Stimulated activated CD8-positive, alpha-beta memory T cell treated with anti-CD3 and anti-CD28 coated beads, Interleukin-4, amount 100 ng/mL, for 1 hour (primary cell): ENCODE measurements at places on chromosomes 11 and 22.
A peak's percentile ranks its signal among the peaks of the same experiment; 100 is the strongest.

- DNase-seq = no peak
Measured at GRCh38 chr11:83871054-83871453, 584.9 kb upstream of the CCDC90B start.

DNA sequence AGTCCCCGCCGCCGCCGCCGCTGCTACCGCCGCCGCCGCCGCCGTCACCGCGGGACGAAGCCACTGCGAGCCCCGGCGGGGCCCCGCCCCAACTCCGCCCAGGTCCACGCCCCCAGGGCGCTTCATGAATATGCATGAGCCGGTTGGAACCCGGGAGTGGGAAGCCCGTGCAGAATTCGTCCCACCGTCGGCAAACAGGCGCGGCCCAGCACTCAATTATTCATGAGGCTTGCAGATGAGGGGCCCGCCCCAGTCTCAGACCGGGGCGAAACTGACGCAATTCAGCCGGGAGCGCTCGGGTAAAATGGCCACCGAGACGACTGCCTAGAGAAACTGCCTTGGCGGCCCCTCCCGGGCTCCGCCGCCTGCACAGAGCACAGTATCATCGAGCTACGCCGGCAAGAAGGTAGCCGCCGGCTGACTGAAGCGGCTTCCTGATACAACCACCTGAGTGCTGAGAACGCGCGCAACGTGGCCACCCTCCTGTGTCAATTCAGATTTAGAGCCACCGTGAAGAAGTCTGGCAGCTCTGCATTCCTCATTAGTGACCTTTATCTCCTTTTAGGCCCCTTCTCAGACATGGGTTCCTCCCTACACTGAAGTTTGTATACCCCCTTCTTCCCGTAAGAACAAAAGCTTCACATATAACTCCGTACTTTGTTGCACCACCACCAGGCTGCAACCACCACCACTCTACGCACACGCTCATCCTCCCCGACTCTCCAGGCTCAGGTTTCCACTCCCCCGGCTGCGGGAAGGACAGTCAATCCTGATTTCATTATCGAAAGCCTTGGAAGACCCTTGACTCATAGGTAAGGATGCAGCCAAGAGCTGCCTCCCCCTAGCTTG is at the start of gene TNKS1BP1:
TSS of gene TNKS1BP1 (minus strand) at position 67 of the 849 bp plus-strand sequence. CDS start 3,067 bp downstream, outside the sequence.
- DNase-seq = peak; percentile 77

DNA sequence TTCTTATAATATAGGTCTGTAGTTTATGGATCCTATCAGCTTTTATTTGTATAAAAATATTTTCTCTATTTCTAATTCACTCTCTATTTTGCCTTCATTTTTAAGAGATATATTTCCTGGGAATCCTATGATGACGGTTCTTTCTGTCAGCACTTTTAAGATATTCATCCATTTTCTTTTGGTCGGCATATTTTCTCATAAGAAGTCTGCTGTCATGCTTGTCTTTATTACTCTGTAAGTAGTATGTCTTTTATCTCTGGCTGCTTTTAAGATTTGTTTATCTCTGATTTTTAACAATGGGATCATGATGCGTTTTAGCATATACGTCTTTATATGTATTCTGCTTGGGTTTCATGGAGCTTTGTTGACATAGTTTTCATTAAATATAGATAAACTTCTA is 175.5 kb downstream of the SNX19 start:
- DNase-seq = no peak

DNA sequence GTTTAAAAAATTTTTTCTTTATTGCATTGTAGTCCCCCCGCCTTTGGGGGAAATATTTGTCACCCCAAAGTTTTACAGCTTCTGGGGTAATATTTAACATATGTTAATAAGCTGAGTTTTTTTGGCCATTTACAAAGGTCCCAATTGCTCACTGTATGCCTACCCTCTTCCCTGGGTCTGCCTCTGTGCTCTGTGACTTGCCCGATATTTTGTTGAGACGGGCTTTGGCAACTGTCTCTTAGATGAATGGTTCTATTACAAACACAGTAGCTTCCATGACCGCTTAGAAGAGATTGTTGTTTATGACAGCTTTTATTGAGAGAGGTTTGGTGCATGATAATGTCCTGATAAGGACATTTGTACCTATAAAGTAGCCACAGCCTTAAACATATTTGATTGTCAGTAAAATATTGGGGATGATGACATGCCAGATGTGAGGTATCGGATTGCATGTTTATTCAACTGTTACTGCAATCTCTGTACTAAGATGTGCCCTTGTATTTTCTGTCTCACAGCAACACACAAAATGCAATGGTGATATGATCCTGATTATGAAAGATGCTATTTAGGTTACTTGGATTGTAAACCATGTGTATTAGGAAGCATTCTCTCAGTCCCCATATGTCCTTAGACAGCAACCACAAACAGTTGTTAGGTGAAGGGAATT is 103.1 kb downstream of the TEAD1 start:
- DNase-seq = no peak

DNA sequence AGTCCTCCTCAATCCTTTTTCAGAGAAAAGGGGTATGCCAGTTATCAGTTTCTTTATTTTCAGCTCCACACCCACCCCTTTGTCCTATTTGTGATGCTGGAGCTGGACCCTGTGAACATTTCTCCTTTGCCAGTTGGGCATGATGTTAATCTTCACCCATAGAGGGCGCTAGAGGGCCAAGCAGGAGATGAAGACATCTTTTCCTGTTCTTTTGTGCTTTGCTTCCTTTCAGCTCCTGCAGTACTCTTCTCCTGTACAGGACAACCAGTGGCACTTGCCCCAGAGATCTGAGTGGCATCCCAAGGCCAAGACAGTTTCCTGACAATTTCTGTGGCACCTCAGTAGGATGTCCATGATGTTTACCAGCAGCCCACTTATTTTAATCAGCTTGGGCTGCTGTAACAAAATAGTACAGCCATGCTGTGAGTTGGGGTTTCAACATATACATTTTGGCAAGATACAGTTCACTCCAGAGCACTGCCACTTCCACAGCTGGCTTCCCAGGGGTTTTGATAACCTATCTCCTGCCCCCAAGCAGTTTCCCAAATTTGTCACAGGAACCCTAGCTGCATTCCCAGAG is 4.6 kb downstream of the SAA2 start:
- peak; percentile 15 for DNase-seq

DNA sequence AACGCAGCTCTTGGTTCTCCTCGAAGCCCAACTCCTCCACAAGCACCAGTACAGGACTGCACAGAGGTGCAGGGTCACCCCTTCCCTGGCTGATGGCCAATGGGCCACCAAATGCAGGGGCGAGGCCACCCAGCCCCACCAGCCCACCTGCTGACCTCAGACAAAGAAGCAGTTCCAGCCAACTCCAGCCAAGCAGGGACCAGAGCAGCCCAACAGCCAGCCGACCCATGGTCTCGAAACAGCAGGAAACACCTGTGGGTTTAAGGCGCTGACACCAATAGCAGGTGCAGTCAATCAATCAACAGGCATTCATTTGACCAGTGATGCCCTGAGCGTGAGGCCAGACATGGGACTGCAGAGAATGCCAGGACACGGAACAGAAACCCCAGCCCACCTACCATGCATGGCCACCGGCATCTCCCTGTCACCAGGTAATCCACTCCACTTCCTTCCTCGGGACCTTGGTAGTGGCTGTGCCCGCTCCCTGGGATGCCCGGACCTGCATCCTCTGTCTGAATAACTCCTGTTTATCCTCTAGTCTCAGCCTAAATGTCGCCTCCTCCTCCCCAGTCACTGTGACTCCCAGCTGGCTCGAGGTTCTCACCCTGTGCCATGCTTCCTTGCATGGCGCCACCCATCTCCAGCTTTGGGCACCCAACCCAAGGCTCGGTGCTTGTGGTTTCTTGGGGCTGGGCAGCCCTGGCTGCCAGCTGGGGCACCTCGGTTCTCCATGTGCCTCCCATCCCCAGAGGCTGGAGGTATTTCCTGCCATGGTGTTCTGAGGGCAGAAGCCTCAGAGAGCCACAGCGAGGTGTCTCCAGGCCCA is 1475.4 kb downstream of the BRD1 start:
- DNase-seq = no peak

- DNase-seq = no peak
Measured at GRCh38 chr11:42773729-42774128, 538.1 kb upstream of the API5 start.

GRCh38 chr11:14529951-14530350 is 9.8 kb upstream of the PSMA1 start:
- DNase-seq = no peak

- no peak for DNase-seq
Measured at GRCh38 chr11:66919923-66920322, 38.3 kb downstream of the PC start.

- DNase-seq = no peak
Measured at GRCh38 chr11:86790867-86791849, 9.2 kb upstream of the PRSS23 start.

GRCh38 chr22:37051391-37052385 is at the start of gene KCTD17:
Gene KCTD17, plus strand, starts transcription at chr22:37051742. Its CDS starts 19 bp downstream, at chr22:37051761.
- peak; percentile 36 for DNase-seq

- no peak for DNase-seq
Measured at GRCh38 chr11:108854346-108854745, 189.5 kb downstream of the DDX10 start.

DNA sequence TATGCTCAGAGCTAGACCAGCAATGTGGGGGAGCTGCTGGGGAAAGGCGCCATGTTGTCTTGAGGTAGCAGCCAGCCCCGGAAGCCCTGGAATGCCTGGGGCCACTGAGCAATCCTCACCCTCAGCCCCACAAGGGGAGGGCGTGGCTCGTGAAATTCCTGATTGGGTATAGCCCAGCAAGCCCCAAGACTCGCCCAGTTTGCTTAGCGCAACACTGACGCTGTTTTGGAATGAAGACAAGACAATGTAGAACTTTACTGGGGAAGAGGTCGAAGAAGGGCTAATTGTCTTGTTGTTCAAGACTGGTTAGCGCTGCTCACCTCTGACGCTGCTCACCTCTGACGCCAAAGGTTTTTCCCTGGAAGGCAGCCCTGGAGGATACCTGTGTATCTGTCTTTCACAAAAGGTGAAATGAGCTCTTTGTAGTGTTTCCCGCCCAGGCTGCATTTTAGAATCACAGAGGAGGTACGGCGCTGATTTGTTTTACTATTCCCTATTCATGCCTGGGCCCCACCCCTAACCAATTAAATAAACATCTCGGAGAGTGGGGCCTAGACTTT is 47.6 kb downstream of the ST3GAL4 start:
- no peak for DNase-seq

GRCh38 chr11:73452726-73453125 is 76.5 kb downstream of the RELT start:
- no peak for DNase-seq

DNA sequence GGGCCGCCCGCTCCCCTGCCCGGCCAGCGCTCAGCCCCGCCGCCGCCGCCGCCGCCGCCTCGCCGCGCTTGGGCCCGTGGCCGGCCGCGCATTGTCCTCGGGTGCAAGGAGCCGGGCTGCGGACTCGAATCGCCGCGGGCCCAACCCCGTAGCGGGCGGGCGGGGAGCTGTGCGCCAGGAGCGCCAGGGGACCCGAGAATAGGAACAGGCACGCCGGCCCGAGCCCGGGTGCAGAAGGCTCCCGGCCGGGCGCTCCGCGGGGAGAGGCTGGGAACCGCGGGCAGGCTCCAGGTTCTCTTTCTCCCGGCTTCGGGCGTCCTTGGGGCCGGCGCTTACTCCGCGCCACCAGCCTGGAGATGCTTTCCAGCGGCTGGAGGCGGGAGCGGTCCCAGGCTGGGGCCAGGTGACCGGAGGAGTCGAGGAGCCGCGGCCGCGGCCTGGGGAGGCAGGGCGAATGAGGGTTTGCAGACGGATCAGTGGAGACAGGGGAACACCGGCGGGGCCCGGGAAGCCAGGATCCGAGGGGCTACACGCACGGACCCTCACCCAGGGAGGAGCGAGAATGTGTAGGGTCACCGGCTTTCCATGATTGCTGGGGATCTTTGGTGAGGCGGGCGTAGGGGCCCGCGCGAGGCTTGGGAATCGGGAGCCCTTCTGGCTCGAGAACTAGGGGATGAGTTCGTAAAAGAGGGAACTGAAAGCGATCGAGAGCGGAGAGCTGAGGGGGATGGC is 726 bp downstream of the PKNOX2 start:
- no peak for DNase-seq

DNA sequence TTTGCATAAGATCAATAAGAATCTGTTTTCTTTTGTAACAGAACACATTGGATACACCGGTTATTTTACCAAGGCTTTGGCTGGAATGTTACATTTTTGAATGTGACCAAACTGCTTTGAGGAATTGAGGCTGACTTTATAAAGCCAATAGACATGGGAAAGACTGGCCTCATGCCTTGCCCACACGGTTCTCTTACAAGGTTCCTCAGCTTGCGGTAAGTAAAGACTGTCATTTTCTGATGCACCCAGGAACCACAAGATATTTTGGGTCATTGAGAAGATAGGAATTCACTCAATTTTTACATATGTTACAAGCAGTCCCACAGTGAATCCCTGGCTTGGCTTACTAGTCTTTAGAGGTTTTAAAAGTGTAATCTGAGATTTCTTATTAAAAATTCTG is 23.9 kb downstream of the OR10A6 start:
- no peak for DNase-seq

DNA sequence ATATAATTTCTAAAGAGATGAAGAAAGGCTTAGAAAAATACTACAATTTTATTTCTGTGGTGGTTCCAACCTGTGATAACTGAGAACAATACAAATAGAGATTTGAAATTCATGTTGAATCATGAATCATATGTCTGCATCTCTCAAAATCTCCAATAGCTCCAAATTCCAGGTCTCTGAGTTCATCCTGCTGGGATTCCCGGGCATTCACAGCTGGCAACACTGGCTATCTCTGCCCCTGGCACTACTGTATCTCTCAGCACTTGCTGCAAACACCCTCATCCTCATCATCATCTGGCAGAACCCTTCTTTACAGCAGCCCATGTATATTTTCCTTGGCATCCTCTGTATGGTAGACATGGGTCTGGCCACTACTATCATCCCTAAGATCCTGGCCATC is at the start of gene OR56B1:
TSS of gene OR56B1 (plus strand) at position 53 of the 400 bp plus-strand sequence. CDS start at position 122, 69 bp downstream.
- no peak for DNase-seq

DNA sequence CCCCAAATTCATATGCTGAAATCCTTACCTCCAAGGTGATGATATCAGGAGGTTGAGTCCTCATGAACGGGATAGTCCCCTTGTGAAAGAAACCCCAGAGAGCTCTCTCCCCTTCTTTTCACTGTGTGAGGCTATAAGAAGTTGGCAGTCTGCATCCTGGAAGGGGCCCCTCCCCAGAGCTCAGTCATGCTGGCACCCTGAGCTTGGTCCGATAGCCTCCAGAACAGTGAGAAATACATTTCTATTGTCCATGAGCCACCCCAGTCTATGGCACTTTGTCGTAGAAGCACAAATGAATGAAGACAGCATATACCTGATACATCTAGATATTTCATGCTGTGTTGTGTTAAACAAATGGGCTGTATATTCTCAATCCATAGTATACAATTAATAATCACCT is 81.1 kb upstream of the CRTAM start:
- no peak for DNase-seq

- DNase-seq = no peak
Measured at GRCh38 chr11:24155792-24156191, 341.1 kb upstream of the LUZP2 start.
